ENCODE measurements at places on chromosomes 3 and 15.

- no peak for DNase-seq
Measured at GRCh38 chr3:46127503-46127902, 80.6 kb downstream of the CCR1 start.

DNA sequence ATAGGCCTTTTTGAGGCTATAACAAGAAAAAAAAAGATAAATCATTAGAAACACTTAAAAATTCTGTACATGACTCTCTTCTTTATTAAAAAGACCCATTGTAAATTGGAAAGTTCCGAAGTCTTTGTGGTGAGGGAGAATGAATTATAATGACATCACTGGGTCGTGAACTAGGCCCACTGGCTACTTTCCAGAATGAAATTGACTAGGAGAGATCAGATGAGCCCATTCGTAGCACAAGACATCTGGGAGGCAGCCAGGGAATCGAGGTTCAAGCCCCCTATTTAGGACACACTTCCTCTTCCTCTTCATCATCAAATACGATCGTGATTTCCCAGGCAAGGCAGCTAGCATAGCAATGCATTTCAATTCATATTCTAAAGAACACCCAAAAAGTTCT, 889.8 kb upstream of the NR2F2 start:
- peak; percentile 61 for DNase-seq

DNA sequence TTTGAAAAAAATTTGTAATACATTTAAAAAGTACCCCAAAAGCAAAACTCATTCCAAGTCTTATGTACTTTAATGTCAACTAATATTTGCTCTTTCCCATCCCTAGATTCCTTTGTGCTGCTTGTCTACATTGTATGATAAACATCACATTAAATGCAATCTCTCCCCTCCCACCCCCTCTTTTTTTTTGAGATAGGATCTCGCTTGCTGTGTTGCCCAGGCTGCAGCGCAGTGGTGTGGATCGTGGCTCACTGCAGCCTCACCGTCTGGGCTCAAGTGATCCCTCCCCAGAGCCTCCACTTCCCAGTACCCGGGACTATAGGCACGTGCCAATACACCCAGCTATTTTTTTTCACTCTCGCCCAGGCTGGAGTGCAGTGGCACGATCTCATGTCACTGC, 12.6 kb downstream of the MAP2K1 start:
- DNase-seq: no peak

DNA sequence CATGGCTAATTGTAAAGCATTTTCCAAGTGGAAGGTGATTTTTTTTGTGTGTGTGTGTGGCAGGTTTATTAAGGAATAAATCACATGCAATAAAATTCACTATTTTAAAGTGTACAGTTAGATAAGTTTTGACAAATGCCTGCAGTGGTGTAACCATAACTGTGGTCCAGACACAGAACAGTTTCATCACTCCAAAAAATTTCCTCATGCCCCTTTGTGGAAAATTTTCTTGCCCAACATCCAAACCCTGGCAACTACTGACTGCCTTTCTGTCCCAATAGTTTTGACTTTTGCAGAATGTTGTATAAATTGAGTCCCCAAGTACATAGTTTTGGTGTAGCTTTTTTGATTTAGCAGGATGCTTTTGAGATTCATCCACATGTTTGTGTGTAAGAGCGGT, 135.1 kb upstream of the KLHL25 start:
- no peak for DNase-seq

GRCh38 chr15:44426975-44427755, at the start of gene CTDSPL2:
CTDSPL2 (plus strand) TSS chr15:44427629; CDS start chr15:44459015, 31,386 bp downstream.
- peak; percentile 99 for DNase-seq

- no peak for DNase-seq
Measured at GRCh38 chr3:133703915-133704314, 42.2 kb upstream of the TOPBP1 start.

DNA sequence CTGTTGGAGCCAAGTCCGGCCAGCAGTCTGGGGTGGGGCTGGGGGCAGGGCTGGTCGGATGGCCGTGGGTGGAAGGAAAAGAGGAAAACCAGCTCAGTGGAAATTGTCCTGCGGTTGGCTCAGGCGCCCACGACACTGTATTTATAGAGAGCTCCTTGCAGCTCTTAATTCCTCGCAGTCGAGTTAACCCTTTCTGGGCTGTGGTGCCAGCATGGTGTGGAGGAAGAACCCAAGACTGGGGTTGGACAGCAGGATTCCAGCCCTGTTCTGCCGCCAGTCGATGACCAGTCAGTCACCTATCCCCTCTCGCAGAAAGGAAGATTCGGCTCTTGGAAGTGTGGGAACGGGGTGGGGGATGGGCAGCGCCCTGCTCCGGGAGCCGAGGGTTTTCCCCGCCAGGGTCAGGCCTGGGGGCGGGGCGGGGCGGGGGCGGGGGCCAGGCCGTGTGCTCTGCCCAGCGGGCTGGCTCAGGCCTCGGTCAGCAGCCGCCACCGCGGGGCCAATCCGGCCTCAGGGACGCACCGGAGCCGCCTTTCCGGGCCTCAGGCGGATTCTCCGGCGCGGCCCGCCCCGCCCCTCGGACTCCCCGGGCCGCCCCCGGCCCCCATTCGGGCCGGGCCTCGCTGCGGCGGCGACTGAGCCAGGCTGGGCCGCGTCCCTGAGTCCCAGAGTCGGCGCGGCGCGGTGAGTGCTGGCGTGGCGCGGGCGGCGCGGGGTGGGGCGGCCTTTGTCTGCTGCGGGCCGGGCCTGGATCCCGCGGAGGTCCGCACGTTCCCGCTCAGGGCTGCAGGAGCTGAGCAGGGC, at the start of gene CD276:
CD276 (plus strand) TSS at position 607 of the 804 bp plus-strand sequence. CDS start 15,257 bp downstream, outside the sequence.
- peak; percentile 85 for DNase-seq

DNA sequence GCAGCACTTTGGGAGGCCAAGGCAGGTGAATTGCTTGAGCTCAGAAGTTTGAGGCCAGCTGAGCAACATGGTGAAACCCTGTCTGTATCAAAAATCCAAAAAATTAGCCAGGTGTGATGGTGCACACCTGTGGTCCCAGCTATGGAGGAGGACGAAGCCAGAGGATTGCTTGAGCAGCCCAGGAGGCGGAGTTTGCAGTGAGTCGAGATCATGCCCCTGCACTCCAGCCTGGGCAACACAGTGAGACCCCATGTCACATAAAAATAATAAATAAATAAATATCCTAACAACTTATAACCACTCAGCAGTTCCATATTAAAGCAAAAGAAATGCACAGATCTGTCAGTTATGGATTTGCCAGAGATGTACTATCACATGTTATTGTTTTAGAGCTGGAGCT, 62.6 kb downstream of the LMLN start:
- DNase-seq: no peak

- no peak for DNase-seq
Measured at GRCh38 chr15:40680151-40680550, 14.8 kb upstream of the RAD51 start.

GRCh38 chr3:104610730-104611652, 755.7 kb upstream of the ALCAM start:
- DNase-seq: no peak

DNA sequence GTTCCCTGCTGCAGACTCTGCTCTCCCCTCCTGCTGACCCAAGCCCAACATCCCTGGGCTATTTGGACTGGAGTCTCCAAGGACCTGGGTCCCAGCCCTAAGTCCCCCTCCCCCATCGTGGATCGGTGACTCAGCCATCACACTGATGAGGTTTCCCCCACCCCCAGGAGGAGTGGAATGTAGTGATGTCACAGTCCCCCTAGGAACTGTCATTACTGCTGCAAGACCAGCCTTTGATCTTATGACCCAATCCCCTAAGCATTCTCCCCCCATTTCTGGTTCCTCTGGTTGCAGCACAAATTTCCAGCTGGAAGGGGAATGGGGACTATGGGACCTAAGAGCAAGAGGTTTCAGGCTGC, 63.4 kb upstream of the CSPG4 start:
- no peak for DNase-seq

DNA sequence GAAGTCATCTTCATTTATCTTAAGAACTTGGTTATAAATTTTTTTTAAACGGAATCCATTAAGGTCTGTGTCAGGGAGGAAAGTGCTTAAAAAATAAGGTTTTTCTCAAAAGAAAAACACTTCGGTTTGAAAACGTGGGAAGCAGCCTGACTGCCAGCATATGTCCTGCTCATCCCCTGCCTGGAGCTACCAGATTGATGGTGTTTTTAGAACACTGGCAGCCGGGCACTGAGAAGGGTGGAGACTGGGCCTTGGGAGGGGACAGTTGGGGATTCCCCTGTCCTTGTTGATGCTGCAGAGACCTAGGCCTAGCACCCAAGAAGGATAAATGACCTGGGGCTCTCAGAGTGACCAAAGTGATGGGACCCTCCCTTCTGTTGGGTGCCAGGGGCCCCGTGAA, 296.9 kb downstream of the EPHB1 start:
- DNase-seq: no peak

- no peak for DNase-seq
Measured at GRCh38 chr3:148367756-148368155, 329.9 kb upstream of the AGTR1 start.

- no peak for DNase-seq
Measured at GRCh38 chr15:39244776-39245175, 336.1 kb upstream of the THBS1 start.

DNA sequence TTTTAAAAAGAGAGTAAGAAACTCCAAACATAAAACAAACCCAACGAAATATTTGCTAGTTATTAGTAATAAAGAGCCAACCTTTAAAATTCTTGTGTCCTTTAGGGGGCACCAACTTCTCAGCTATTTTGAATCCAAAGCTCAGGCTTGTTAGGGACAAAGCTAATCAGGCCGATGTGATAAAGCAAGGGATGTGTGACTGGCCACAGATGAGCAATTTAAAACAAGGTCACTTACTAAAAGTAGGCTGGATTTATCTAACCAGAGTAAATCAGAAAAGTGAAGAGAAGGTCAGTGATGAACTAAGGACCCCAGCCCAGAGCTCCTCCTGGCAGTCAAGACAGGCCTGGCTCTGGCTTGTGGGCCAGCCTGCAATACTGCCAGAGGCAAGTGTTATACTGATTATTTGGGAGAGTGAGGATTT, 108.5 kb downstream of the CYP19A1 start:
- DNase-seq: peak; percentile 32

DNA sequence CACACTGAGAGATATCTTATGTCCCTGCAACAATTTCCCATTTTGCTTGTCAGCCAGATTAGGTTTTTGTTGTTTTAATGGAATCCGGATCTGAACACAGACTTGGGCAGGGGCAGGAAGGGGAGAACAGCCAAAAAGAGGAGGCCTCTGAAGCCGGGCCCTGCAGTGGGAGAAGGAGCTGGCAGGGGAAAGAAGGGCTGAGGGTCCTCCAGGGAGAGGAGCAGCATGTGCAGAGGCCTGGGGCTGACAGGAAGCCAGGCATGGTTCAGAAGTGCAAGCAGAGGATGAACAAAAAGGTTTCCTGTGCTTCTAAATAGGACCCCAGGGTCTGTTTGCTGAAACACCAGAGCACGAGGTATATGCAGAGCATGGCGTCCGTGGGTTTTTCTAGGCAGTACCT, 49.1 kb upstream of the POMGNT2 start:
- DNase-seq: no peak

- DNase-seq: no peak
Measured at GRCh38 chr3:25495726-25496253, 67.7 kb downstream of the RARB start.

DNA sequence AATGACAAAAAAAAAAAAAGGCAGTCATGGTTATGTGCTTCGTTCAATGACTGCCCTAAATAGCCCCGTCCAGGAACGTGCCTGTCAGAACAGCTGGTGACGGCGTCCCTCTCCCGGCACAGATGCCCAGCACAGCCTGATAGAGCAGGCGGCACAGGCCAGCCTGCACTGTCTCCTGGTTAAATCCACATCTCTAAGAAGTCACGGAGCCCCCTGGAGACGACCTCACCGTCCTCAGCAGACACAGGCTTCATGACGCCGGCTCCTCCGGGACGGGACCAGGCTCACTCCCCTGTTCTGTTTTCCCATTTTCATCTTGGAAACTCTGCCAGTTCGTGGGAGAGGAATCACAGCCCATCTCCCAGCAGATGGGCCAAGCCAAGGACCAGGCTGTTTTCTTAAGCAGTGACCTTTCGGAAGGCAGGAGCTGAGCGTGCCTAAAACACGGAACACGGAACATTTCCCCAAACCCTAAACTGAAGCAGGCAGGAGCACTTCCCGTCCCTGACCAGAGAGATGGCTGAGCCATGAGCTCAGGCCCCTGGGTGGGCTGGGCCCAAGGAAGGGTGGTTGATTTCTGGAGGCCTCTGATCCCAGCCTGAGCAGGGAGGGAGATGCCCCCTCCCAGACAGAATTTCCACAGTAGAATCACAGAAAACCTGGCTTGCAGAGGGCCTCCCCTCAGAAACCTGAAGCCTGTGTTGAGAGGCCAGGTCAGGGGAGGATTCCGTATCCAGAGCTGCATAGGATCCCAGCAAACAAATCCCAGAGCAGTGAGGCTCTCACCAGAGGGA, 35.9 kb downstream of the ADCY5 start:
- DNase-seq: no peak

- no peak for DNase-seq
Measured at GRCh38 chr3:101829437-101829830, 19.9 kb upstream of the NFKBIZ start.

DNA sequence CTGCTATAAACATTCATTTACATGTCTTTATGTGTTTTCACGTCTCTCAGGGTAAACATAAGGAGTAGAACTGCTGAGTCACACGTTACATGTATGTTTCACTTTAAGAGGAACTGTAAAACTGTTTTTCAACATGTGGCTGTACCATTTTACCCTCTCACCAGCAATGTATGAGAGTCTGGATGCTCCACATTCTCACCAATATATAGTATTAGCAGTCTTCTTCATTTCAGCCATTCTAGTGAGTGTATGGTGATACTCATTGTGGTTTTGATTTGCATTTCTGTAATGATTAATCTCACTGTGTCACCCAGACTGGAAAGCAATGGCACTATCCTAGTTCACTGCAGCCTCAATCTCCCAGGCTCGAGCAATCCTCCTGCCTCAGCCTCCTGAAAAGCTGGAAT, 37.1 kb downstream of the PHC3 start:
- DNase-seq: no peak

- no peak for DNase-seq
Measured at GRCh38 chr3:187833799-187834578, 88.7 kb upstream of the BCL6 start.

DNA sequence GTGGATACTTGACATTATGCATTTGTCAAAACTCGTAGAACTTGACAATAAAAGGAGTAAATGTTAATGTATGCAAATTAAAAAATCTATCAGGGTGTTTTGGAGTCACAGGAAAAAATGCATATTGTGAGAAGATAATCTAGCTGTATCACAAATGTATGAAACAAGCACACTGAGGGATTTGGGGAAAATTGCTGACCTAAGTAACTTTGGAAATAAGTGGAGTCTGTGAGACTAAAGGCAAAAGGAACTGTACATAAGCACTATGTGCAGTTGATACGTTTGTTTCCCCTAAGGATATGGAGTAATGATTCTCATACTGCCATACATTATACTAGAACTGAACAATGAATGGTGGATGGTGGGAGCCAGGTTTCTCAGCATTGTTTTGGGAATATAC, 43.2 kb upstream of the WDR72 start:
- DNase-seq: no peak

GRCh38 chr3:194277104-194277785, 73.9 kb downstream of the CPN2 start:
- DNase-seq: peak; percentile 87

Data from adrenal gland (tissue), 19 donors.